Lung (tissue), 17 donors: ENCODE measurements at places on chromosomes 11 and 22. TPM values are rescaled to one million over a fixed set of nuclear protein-coding genes. Genes with fewer than 3 reads are reported as not detected.

The BAIAP2L2 gene
- total RNA-seq: 0.49 TPM

The FXYD2 gene
- total RNA-seq: 6.9 TPM

The KRTAP5-1 gene
- not detected for total RNA-seq

DNA sequence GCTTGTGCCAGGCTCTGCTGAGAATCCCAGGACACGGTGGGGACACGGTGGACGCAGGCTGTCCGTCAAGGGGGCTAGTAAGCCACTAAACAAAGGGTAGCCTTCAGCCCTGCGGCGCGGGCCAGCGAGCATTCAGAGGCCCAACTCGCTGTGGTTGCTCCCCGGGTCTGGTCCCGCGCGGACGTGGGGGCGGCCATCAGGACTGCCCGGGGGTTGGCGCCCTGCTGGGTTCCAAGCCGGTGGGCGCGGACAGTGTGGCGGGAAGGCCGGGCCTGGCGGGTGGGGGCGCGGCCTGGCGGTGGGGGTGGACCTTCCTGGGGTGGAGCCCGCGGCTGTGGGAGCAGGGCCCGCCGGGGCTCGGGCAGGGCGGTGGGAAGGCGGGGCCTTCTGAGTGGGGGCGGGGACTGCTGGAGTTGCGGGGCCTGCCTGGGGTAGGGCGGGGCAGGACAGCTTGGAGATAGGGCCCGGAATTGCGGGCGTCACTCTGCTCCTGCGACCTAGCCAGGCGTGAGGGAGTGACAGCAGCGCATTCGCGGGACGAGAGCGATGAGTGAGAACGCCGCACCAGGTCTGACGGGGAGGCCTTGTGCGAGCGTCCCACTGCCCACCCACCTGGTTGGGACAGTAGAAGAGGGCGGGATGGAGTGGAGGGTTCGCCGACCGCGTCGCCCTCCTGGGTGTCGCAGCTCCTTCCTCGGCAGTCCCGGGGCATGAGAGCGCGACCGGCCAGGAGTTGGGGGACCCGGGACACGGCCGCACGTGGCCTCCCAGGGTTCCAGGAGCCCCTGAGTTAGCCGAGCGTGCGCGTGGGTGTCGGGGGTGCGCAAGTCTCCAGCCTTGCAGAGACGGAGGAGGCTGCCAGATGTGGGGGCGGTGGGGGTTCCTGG is at the start of gene SERHL2:
Gene SERHL2 (plus strand): TSS at position 482 of the 887 bp plus-strand sequence. CDS start 65 bp downstream, at position 547.
- peak; percentile 92 for DNase-seq

DNA sequence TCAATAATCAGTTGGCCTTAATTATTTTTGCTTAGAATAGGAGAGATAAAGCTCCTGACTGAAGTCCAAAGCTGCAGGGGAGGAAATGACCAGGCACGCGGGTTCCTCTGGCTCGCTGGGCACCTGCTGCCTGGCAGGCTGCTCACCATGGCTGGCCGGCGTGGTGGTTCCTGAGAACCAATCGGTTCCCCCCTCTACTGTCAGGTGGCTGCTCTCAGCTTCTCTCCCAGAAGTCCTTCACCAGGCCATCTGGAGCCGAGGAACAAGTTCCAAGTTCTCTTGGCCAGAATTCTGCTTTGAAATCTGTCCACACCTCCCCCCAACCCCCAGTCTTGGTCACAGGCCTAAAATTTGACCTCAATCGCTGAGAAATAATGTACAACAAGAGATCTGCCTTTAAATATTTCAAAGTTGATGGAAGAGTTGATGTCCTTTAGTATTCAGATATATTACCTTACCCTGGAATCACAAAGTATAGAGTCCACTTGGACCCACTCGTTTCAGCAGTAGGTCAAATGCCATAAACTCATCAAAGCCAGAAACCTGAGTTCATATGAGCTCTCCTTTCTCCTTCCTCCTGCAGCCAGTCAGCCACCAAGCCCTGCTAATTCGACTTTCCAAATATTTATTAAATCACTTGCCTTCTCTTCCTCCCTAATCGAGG is 25.2 kb downstream of the EXPH5 start:
- no peak for DNase-seq

GRCh38 chr11:19766810-19767209 is 54.2 kb downstream of the NAV2 start:
- no peak for DNase-seq

DNA sequence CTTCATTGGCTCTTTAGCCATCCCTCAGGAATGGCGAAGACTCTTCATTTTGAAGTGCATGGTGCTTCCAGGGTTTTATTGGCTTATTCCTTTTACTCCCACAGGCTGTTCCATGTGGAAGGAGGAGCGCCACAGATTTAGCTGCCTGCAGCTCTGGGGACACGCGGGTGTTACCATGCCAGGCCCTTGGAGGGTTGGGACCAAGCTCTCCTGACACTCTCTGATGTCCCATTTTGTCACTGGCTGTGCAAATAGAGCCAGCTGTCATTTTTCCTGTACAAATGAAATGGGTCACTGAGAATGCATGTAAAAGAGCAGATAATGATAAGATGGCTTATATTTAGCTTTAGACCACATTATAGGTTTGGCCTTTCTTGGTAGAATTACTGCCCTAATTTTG is 9.2 kb downstream of the THYN1 start:
- DNase-seq: no peak

GRCh38 chr11:15057329-15057728 is 16.1 kb upstream of the CALCB start:
- DNase-seq: no peak

DNA sequence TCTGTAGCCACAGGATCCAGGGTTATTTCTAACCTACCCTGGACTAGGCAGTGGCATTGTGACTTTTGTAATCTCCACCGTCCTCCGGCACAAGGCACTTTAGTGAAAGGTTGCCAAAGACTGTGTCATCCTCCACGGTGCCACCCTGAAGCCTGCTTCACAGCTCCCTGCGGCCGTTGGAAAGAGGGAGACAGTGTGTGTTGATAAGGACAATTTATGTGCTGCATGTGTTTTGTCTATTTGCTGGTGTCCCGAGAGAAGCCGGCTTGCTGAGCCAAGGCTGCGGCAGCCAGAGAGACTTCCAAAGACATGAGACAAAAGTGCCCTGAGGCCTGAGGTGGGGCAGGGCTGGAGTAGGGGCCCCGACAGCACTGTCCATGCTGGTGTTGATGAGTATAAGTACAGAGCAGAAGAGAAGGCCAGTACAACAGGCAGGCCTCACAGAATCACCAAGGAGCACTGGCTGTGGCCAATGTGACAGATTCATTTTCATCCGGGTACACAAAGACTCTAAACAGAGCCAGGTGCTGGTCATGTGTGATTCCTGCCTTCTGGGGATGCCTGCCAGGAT is 40.9 kb downstream of the GALNT18 start:
- DNase-seq: no peak
